ENCODE measurements at places on chromosomes 1 and 21.

DNA sequence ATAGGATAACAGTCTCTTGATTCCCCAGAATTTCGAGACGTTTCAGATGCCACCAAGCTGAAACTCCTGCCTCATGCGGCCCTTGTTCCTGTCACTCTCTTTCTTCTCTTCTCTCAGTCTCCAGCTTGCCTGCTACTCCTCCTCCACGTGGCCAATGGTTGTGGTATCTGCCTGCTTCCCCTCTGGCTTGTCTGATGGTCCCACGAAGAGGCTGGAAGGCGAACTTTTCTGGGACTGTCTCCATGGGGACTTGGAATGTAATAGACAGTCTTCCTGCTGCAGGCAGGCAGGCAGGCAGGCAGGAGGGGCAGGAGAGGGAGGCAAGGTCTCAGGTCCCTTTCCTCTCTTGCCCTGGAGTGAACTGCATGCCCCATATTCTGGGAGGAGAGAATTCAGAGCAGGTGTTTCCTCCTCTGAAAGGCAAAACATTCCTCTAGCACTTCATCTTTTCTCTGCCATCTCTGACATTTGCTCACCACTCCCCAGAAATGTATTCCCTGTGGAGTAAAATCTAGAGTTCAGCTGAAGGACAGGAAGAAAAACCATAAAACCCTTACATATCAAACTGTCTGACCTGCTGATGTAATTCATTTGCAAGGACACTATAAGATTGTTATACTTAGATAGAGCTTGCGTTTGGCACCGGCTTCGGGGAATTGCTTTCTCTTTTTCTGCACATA is 64.1 kb upstream of the GNG12 start:
- DNase-seq = no peak

DNA sequence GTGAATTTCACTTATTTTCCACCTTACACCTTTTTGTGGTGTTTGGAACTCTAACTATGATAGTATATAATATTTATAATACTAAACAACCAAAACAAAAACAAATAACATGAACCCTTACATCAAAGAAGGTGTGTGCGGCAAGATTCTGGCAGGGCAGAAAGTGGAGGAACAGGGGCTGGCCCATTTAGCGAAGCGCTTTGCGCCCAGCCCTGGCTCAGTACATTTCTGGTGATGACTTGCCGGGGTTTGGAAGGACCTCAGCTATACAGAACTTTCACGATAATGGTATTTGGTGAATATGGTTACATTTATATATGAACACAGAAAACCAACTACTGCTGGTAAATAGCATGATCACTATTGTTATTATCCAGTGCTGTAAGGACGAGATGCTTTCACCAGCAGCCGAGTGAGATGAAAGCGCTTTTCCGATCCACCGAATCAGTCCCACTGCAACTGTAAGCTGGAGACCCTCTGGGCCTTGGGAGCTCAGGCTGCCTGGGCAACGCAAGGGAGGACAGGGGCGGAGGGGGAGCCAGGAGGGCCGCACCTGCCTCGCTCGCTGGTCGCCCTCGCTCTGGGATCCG is 63.9 kb downstream of the CD247 start:
- no peak for DNase-seq

GRCh38 chr1:24695202-24695974 is 49.9 kb upstream of the CLIC4 start:
- DNase-seq = no peak

DNA sequence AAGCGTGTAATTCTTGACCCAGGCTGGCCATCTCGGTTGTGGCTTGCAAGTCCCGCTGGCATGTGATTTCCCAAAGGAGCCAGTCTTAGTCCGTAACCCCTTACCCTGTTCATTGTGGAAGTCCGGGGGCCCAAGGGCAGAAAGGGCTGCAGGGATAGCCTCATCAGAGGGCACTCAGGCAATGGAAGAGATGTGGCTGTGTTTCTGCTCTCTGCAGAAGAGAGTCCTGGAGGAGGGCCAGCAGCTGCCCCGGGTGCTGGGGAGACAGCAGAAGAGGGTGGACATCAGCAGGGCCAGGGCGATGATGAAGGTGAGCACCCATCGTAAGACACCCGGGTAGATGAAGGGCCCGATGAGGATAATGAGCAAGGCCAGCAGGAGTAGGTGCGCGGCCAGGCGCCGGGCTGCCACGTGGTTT is 830 bp downstream of the RNF186 start:
- DNase-seq = no peak

GRCh38 chr1:240232530-240232929 is 140.8 kb downstream of the FMN2 start:
- DNase-seq = no peak

- DNase-seq = no peak
Observed at GRCh38 chr1:32250893-32251716, at the start of gene LCK. TSS of gene LCK (plus strand) at chr1:32251265. CDS start at chr1:32274330, 23,065 bp downstream.

GRCh38 chr1:4726620-4727341 is 72.4 kb downstream of the AJAP1 start:
- no peak for DNase-seq

DNA sequence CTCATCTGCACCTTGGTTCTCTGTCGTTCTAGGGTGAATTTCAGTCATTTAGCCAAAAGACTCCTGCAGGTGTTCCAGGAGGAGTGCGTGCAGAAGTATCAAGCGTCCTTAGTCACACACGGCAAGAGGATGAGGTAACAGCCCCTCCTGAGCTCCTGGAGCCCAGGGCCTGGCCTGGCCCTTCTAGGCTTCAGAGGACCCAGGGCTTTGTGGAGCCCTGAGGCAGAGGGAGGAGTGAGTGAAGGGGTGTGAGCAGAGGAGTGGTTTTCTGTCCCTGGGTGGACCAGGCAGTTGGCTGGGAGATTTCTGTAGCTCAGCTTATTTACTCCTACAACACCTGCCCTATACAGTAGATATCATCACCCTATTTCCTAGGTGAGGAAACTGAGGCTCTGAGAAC is 15.7 kb upstream of the RASSF5 start:
- no peak for DNase-seq

DNA sequence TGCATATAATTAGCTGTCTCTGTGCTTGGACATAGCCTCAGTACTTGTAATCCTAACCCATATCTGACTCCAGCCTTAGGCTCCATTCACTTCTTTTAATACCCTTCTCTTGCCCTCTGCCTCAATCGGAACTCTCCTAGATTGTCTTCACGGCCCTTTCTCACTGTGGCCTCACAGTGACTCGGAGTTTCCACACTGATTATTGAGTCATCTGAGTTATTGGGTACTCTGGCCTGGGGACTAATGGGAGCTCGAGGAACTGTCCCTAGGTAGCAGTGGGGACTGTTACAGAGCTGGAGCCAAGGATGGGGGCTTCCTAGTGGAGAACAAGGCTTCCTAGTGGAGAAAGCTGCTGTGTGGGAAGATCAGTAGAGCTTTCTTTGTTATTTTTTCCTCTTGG is 17.0 kb downstream of the TRAF5 start:
- DNase-seq = no peak

GRCh38 chr1:81021134-81021533 is 779.6 kb upstream of the ADGRL2 start:
- no peak for DNase-seq

GRCh38 chr1:228364068-228364705 is 42.4 kb downstream of the TRIM11 start:
- DNase-seq = no peak

- DNase-seq = peak; percentile 38
Observed at GRCh38 chr1:192809307-192810252, 741 bp downstream of the RGS2 start.

DNA sequence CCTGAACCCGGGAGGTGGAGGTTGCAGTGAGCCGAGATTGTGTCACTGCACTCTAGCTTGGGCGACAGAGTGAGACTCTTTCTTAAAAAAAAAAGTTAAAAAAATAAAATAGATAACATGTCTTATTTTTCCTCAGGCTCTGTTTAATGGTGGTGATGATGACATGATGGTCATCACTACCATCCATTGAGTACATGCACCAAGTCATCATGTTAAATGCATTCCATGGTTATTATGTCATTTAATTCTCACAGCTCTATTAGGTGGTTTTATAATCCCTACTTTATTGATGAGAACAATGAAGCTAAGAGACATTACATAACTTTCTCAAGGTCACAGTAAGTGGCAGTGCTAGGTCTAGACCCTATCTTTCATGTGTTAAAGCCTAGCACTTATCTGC is 34.4 kb upstream of the MAB21L3 start:
- peak; percentile 23 for DNase-seq

- no peak for DNase-seq
Observed at GRCh38 chr1:198330982-198331615, 174.3 kb downstream of the NEK7 start.

GRCh38 chr1:197394831-197395608 is 127.0 kb downstream of the CRB1 start:
- DNase-seq = no peak

- DNase-seq = no peak
Observed at GRCh38 chr1:26286064-26286416, 6.2 kb downstream of the SH3BGRL3 start.

DNA sequence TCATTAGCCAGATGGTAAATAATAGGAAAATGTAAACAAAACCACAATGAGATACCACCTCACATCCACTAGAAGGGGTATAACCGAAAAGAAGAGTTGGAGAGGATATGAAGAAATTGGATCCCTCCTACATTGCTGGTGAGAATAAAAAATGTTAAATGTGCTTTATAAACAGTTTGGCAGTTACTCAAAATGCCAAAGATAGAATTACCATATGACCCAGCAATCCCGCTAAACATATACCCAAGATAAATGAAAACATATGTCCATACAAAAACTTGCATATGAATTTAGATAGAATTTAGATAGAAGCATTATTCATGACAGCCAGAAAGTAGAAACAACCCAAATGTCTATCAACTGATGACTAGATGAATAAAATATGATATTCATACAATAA is 4.4 kb upstream of the FMO2 start:
- no peak for DNase-seq

DNA sequence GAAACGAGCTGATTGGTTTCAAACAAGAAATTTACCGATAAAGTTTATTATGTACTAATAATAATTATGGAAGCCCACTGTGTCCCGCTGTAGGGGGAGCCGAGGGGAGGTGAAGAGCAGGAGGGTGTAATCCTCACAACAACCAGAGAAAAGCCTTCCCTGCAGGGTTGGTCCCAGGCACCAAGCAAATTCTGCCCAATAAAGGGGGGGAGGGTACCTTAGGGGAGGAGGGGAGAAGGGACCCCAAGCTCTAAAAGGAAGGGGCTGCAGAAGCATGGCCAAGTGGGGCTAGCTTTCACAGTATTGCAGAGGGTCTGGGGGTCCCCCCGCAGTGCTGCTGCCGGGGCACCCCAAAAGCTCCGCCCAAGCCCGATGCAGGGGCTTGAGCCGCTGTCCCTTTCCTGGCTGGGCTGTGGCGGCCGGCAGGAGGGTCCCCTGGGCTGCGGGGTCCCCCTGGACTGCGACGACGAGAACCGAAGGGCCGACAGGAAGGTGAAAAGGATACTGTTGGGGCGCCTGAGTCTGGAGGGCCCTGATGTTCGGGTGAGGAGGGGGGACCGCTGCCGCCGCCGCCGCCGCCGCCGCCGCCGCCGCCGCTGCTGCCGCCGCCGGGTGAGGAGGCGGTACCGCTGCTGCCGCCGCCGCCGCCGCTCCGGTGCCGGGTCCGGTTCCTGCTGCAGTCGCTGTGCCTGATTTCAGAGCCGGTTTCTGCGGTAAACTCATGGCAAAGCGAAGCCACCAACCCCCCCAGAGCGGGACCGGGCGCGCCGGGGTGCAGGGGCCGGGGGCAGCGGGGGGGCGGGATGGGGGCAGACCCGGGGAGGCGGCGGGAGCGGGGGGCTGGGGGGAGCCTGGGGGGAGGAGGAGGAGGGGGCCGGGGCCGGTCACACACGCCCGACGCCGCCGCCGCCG is 771 bp downstream of the EIF4G3 start:
- peak; percentile 29 for DNase-seq

DNA sequence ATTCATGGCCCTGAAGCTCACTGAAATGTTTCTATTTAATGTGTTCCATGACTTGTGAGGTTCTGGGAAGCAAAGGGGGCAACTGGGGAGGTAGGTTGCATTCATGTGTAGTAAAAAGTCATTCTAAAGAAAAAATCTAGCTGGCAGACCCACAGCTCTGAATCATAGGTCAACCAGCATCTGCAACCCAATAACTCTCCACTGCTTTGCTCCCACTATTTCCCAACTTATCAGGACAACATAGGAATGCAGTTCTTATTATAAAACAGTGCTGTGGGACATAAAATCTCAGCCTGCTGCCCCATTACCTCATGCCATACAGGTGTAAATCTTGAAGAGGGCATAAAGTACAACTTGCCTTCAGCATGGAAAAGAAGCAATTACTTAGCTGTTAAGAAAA is 576.1 kb upstream of the PTBP2 start:
- no peak for DNase-seq

DNA sequence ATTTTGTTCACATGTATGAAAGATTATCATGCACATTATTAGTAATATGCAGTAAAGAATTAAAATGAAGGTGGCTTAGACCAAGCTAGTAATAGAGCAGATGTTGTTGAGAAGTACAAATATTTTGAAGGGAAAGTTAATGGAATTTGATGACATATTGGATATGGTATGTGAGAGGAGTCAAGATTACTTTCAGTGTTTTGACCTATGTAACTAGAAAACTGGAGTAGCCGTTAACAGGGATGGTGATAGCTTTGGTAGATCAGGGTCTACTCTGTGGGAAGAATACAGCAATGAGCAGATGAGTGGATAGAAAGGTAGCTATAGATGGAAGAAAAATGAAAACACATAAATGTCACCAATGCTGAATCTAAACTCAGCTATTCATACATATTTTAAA is 163.2 kb upstream of the LRRC7 start:
- DNase-seq = no peak

GRCh38 chr1:8560611-8561544 is 243.0 kb downstream of the SLC45A1 start:
- peak; percentile 41 for DNase-seq

DNA sequence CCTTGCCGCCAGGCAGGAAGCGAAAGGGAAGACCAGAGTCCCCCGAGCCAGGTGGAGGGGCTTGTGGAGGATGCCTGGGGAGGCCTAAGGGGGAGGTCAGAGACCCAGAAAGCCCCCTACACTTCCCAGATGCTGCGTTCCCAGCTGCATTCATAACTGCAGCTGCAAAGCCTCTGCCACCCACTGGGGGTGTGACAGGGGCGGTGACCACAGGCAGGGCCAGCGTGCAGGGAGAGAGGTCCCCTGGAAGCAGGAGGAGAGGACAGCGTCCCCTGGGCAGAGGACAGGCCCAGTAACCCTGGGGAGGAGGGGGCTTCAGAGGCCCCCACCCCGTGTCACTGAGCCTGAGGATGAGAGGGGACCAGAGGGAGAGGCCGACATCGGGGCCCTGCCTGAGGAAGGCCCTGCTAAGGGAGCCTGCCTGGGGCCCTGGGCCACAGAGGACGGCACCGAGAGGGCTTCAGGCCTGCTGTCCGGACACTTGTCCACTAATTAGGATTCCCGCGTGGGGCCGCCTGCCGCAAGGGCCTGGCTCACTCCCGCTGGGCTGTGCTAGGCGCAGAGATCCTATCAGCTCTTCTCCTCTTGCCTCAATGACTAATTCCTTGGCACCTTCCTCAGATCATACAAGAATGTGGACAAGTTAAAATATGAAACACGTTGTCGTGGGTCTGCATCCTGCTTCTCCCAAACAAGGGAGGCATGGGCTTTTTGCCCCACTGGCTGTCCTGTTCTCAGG is 49.1 kb upstream of the CCDC27 start:
- DNase-seq = no peak

- no peak for DNase-seq
Observed at GRCh38 chr21:33810766-33811165, 104.8 kb downstream of the ATP5PO start.

Measured in RWPE1 (cell line).